Upper lobe of right lung (tissue), 1 donor: ENCODE measurements at places on chromosomes 4 and X. TPM values are rescaled to one million over a fixed set of nuclear protein-coding genes. Genes with fewer than 3 reads are reported as not detected.

DNA sequence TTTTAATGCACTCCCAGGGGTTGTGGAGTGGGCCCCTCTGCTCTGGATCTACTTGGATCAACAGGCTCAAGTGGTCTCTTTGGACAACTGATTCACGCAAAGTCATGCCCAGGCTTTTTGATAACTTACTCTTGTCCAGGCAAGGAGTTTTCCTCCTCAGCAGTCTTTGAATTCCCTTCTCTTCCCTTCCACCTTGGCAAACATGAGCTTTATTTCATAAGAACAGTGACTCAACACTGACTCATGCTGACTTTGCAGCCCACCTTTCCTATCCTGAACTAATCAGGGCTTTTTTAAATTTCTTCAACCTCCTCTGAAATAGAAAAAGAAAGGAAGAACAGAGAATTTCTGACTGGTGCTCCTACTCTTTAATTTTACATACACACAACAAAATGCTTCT lies 132.1 kb upstream of the LDB2 start:
- no peaks in the 10 kb centered on the region for H3K4me1 ChIP-seq
- DNase-seq: no peak
- H3K4me3 ChIP-seq: no peak overlapping the region
- H3K36me3 ChIP-seq: no peaks in the 10 kb centered on the region
- no peak overlapping the region for H3K27ac ChIP-seq
- H3K27me3 ChIP-seq: no peaks in the 10 kb centered on the region

DNA sequence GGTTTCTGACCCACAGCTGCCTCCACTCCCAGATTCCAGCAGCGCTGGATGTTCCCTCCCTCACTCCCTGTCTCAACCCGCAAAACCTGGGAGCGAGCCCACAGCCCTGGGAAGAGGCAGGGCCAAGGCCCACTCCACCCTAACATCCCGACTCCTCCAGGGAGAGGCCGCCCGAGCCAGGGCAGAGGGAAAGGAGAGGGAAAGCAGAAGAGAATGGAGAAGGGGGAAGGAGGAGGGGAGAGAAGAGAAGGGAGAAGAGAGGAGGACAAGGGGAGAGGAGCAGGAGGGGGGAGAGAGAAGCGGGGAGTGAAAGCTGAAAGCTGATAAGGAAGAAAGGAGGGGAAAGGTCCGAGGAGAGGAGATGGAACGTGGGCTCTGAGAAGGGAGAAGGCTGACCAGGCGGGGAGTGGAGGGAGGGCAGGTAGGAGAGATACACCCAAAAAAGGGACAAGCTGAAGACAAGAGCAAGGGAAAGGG lies 120.2 kb upstream of the PJA1 start:
- peak overlapping the region; percentile 40 for H3K4me3 ChIP-seq
- no peaks in the 10 kb centered on the region for H3K36me3 ChIP-seq
- peaks cover 3% of the 10 kb centered on the region for H3K4me1 ChIP-seq
- H3K27me3 ChIP-seq: no peaks in the 10 kb centered on the region

ANOS1 gene
- 49.7 TPM for total RNA-seq

DKK2 gene
- 15.1 TPM for total RNA-seq

HTRA3 gene
- total RNA-seq: 25.0 TPM

- H3K4me1 ChIP-seq: no peaks in the 10 kb centered on the region
- no peak for DNase-seq
- no peak overlapping the region for H3K4me3 ChIP-seq
Measured at GRCh38 chr4:56892691-56893090, 15.0 kb upstream of the REST start.

DNA sequence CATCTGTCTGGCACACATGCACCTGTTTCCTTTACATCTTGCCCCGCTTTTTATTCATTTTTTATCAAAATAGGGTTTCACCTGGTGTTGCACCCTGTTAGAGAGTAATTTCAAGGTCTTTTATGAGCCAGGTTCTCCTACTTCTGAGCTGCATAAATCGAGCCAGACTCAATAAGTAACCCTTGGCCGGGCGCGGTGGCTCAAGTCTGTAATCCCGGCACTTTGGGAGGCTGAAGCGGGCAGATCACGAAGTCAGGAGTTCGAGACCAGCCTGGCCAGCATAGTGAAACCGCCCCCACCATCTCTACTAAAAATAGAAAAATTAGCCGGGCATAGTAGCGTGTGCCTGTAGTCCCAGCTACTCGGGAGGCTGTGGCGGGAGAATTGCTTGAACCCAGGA lies 1.0 kb upstream of the PPP2R3B start:
- H3K4me1 ChIP-seq: no peaks in the 10 kb centered on the region
- no peaks in the 10 kb centered on the region for H3K27me3 ChIP-seq
- H3K27ac ChIP-seq: peak overlapping the region; percentile 100
- no peaks in the 10 kb centered on the region for H3K36me3 ChIP-seq
- no peak for DNase-seq

- no peak for DNase-seq
- H3K4me1 ChIP-seq: no peaks in the 10 kb centered on the region
- no peak overlapping the region for H3K4me3 ChIP-seq
Measured at GRCh38 chr4:151563194-151563593, 154.2 kb downstream of the FHIP1A start.

SPANXA1 gene
- total RNA-seq: not detected

GRCh38 chrX:20001588-20001987 lies 10.7 kb upstream of the BCLAF3 start:
- H3K4me1 ChIP-seq: no peaks in the 10 kb centered on the region
- no peak overlapping the region for H3K4me3 ChIP-seq
- DNase-seq: no peak
- H3K27ac ChIP-seq: no peak overlapping the region
- no peaks in the 10 kb centered on the region for H3K36me3 ChIP-seq
- no peaks in the 10 kb centered on the region for H3K27me3 ChIP-seq

DNA sequence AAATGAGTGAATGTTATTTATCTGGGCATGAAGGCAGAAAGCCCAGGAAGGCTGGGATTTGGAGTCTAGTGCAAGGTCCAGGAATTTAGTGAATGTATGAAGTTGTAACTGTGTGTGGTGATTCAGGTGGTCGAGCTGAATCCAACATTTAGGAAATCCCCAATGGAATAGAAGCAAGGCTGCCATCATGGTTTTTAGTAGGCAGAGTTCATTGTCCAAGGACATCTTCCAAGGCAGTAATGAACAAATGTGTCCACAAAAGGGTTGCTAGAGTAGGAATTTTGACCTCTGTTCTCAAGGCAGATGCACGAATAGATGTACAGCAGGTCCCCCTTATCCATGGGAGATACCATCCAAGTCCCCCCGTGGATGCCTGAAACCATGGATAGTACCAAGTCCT lies 42.9 kb upstream of the ACSL1 start:
- no peaks in the 10 kb centered on the region for H3K27me3 ChIP-seq
- DNase-seq: no peak
- no peak overlapping the region for H3K27ac ChIP-seq
- H3K4me3 ChIP-seq: no peak overlapping the region

GRCh38 chrX:48540028-48540375 lies 488 bp downstream of the TBC1D25 start:
- DNase-seq: no peak
- peak overlapping the region; percentile 87 for H3K27ac ChIP-seq
- peaks cover 7% of the 10 kb centered on the region for H3K4me1 ChIP-seq
- H3K27me3 ChIP-seq: no peaks in the 10 kb centered on the region
- peaks cover 7% of the 10 kb centered on the region for H3K36me3 ChIP-seq
- peak overlapping the region; percentile 66 for H3K4me3 ChIP-seq

DNA sequence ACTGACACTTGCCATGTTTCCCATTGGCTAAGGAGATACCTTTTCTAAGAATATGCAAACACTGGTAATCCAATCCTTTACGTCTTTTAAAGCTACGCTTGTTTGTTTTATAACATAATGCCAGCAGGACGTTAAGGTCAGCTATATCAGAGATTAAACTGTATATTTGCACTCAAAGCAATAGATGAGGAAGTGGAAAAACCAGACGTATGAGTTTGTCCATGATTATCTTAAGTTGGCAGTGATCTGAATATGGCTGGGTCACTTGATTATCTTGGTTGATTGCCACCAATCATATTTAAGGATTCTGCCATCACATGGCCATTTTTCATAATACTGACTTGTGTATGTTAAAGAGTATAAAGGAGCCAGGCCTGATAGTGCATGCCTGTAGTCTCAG lies 19.4 kb downstream of the TMSB4X start:
- H3K4me1 ChIP-seq: peaks cover 16% of the 10 kb centered on the region
- H3K36me3 ChIP-seq: no peaks in the 10 kb centered on the region
- DNase-seq: no peak
- no peaks in the 10 kb centered on the region for H3K27me3 ChIP-seq

GRCh38 chr4:3266076-3266475 lies 17.1 kb downstream of the MSANTD1 start:
- no peak overlapping the region for H3K27ac ChIP-seq
- DNase-seq: no peak
- no peaks in the 10 kb centered on the region for H3K27me3 ChIP-seq

DNA sequence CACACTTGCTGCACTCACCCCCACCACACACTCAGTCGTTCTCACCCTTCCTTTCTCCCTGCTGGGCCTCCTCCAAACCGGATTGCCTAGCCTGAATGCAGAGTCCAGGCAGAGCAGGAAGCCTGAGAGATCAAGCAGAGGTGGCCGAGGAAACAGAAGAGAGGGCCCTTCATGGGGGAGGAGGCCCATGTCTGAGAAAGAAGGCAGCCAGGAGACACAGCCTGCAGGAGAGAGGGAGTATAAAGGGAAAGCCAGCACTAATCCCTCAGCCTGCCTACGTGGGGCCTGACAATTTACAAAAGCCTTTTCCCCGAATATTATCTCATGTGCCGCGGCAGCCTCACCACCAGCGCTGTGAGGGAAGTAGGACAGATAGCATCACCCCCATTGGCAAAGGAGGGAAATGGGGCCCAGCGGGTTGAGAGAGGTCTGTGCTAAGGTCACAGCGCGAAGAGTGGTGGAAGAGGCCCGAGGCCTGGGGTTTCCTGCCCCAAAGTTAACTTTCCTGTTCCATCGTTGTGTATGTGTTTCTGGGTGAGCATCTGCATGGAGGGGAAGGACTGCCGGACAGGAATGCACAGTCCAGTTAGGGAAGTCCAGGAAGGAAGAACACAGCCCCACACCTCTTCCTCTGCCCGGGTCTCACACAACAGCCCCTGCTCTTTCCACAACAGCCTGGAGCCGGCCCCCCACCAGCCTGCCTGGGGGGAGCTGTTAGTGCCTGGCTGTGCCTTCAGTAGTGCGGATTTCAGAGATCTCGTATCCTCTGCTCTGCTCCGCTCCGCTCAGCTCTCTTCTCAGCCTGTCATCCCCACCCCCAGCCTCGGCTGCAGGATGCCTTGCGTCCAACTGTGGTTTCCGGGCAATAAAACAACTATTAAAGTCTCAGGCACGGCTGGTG lies 50.9 kb upstream of the BCOR start:
- H3K36me3 ChIP-seq: no peaks in the 10 kb centered on the region
- no peak for DNase-seq
- no peak overlapping the region for H3K27ac ChIP-seq
- no peaks in the 10 kb centered on the region for H3K27me3 ChIP-seq

GRCh38 chrX:102599951-102600579 lies 750 bp downstream of the ARMCX5 start:
- H3K36me3 ChIP-seq: no peaks in the 10 kb centered on the region
- no peak for DNase-seq
- peak overlapping the region; percentile 84 for H3K27ac ChIP-seq
- no peaks in the 10 kb centered on the region for H3K4me1 ChIP-seq
- no peaks in the 10 kb centered on the region for H3K27me3 ChIP-seq

DNA sequence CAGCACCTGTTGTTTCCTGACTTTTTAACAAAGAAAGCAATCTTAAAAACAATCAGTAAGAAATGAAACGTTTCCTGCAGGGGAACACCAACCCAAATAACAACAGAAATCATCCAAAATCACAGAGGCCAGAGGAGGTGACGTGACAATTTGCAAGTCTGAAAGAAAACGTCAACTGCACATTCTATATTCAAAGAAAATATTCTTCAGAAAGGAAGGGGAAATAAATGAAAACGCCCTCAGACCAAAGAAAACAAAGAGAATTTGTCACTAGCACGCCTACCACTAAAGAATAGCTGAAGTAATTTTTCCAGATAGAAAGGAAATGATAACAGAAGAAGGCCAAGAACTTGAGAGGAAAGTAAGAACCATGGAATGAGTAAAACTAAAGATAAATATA lies 74.4 kb downstream of the CASP3 start:
- H3K36me3 ChIP-seq: no peaks in the 10 kb centered on the region
- H3K4me3 ChIP-seq: no peak overlapping the region
- no peak overlapping the region for H3K27ac ChIP-seq
- no peak for DNase-seq
- H3K4me1 ChIP-seq: no peaks in the 10 kb centered on the region

- DNase-seq: no peak
- no peak overlapping the region for H3K4me3 ChIP-seq
- H3K36me3 ChIP-seq: no peaks in the 10 kb centered on the region
- no peaks in the 10 kb centered on the region for H3K27me3 ChIP-seq
Measured at GRCh38 chrX:125378205-125378604, 58.5 kb downstream of the TEX13C start.

KCND1 gene
- total RNA-seq: 1.2 TPM

- H3K36me3 ChIP-seq: peaks cover 7% of the 10 kb centered on the region
- peak overlapping the region; percentile 59 for H3K4me3 ChIP-seq
Measured at GRCh38 chrX:46446727-46447378, 98.4 kb downstream of the ZNF674 start.

GRCh38 chr4:62822306-62822705 lies 1586.9 kb downstream of the TECRL start:
- no peak overlapping the region for H3K4me3 ChIP-seq
- DNase-seq: no peak
- no peaks in the 10 kb centered on the region for H3K36me3 ChIP-seq
- no peaks in the 10 kb centered on the region for H3K4me1 ChIP-seq
- no peak overlapping the region for H3K27ac ChIP-seq

UXT gene
- total RNA-seq: 77.5 TPM

- H3K4me1 ChIP-seq: no peaks in the 10 kb centered on the region
- DNase-seq: no peak
- no peak overlapping the region for H3K27ac ChIP-seq
- H3K27me3 ChIP-seq: no peaks in the 10 kb centered on the region
- H3K36me3 ChIP-seq: no peaks in the 10 kb centered on the region
Measured at GRCh38 chr4:83767067-83767466, 231.2 kb downstream of the GPAT3 start.

MAP3K15 gene
- total RNA-seq: 2.1 TPM

GPR119 gene
- not detected for total RNA-seq

- H3K4me1 ChIP-seq: peaks cover 27% of the 10 kb centered on the region
- no peak overlapping the region for H3K4me3 ChIP-seq
- DNase-seq: no peak
Measured at GRCh38 chrX:2502120-2502667, 1.4 kb upstream of the DHRSX start.

- no peaks in the 10 kb centered on the region for H3K27me3 ChIP-seq
- H3K36me3 ChIP-seq: no peaks in the 10 kb centered on the region
- no peaks in the 10 kb centered on the region for H3K4me1 ChIP-seq
Measured at GRCh38 chr4:21742326-21742725, 206.2 kb downstream of the KCNIP4 start.

P2RY10 gene
- total RNA-seq: 1.8 TPM

DNA sequence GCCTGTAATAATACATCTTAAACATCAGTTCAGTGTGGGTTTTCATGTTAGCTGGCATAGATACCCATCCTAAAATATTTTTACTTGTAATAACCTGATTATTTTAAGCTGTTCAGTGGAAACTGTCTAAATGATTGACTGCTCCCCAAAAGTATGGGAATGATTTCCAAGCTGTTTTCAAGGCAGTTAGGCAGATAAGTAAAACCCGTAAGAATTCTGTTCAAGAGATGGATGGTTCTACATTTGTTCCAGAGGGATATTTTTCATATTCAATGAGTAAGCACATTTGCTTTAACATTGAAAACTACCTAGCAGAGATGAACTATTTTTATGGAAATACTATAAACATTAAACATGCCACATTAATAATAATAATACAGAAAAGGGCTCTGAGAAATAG lies 161.1 kb downstream of the UNC5C start:
- H3K27ac ChIP-seq: no peak overlapping the region
- H3K27me3 ChIP-seq: no peaks in the 10 kb centered on the region
- no peak for DNase-seq
- no peak overlapping the region for H3K4me3 ChIP-seq
- H3K4me1 ChIP-seq: no peaks in the 10 kb centered on the region
- H3K36me3 ChIP-seq: no peaks in the 10 kb centered on the region
